ENCODE measurements at places on chromosomes 12 and 14.

GRCh38 chr14:87067061-87067460, 925.9 kb downstream of the GALC start:
- DNase-seq = no peak

- no peak for DNase-seq
Measured at GRCh38 chr14:105043641-105044040, 21.6 kb downstream of the GPR132 start.

GRCh38 chr14:52961060-52961639, 10.3 kb upstream of the FERMT2 start:
- DNase-seq = peak; percentile 39

DNA sequence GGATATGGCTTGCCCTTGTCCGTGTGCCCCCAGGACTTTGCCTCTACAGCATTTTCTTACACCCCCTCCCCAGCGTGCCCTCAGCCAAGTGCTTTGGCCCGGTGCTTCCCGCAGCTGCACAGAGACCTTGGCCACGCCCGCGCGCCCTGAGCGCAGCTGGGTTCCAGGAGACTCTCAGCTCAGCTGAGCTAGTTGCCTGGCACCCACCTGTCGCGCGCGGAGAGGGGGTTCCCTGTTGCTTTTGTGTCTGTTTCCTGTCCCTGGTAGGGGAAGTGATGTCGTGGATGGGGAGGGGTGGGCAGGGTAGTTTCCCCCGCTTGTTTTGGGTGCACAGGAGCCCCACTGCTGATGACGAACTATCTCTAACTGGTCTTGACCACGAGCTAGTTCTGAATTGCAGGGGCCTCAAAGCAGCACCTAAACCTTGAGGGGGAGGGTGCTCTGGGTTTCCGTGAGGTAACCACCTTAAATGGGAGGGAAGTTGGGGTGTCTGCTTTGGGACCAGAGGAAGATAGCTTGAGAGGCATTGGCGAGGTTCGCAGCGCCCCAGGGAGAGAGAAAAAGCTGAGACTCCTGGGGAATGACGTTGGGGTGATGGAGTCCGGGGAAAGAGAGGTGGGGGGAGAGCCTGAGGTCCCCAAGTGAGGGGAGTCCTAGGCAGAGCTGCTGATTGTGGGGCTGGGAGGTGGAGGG, 1.5 kb downstream of the DIO3 start:
- no peak for DNase-seq

DNA sequence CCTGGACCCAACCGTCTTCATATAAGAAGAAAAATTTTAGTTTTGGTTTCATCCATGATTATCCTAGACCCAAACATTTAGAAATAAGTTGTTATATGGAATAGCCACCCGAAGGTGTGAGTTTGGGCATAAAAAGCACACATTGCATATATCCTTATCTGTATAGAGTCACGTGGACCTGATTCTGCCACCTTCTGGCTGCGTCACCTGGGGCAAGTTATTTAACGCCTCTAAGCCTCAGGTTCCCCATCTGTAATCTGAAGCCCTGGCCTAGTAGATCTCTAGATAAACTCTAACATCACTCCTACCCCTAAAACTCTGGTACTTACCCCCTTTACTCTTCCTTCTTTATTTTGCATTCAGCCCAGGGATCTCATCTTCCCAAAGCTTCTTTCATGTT, 14.3 kb upstream of the KRT5 start:
- DNase-seq = peak; percentile 23

- no peak for DNase-seq
Measured at GRCh38 chr12:34393821-34394150, 371.5 kb downstream of the ALG10 start.

DNA sequence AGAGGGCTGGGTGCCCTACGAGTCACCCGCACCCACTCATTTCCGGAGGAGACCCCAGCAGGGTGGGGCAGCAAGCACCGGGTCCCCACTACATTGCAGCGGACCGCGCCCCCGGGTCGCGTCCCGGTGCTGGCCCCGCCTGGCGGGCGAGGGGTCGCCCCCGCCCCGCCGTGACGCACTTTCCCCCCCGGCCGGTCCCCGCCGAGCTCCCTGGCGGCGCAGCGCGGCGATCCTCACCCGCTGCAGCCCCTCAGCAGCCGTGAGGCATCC, 106.1 kb downstream of the PRICKLE1 start:
- DNase-seq = no peak

- DNase-seq = no peak
Measured at GRCh38 chr12:47946413-47947323, 16.7 kb upstream of the TMEM106C start.

GRCh38 chr14:54864526-54864925, 38.1 kb downstream of the GCH1 start:
- DNase-seq = no peak

DNA sequence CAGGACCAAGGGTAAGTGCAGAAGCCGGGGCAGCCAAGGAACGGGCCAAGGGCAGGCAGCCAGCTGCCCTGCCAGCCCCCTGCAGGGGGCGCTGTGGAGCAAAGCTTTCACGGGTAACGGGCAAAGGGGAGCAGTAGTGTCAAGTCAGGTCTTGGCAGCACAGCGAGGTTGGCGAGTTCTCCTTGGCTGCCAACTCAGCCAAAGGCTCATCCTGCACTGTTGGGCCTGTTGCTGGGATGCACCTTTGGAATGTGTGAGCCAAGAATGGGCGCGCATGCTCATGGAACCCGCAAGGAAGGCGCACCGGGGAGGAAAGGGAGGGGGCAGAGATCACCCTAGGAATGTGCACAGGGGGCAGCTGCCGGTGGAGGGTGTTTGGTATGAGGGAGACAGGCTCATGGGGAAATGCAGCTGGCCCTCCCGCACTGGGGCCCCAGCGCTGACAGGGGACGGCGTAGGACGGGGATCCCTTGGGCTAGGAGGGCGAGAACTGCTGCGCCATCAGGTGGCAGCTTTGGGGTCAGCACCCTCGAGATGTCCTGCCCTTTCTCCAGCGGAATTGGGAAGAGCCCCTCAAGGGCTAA, 138.0 kb downstream of the ASCL4 start:
- DNase-seq = peak; percentile 48

- DNase-seq = no peak
Measured at GRCh38 chr12:53575502-53576249, 50.5 kb downstream of the ATF7 start.

DNA sequence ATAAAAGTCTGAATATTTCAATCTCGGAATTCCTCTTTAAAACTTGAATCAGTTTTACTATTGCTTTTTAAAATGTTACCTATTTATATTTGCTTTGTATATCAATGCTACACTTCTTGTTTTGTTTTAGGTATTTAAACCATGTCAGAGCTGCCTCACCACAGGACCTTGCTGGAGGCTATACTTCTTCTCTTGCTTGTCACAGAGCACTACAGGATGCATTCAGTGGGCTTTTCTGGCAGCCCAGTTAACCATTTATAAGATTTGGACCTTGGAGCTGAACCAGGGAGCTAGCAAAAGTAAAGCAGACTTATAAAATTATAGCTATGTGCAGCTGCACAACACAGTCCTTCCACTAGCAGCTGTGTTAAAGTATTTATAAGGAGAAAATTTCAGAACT, 12.8 kb downstream of the TRMT5 start:
- DNase-seq = no peak

- DNase-seq = no peak
Measured at GRCh38 chr14:36450550-36450949, 69.5 kb downstream of the NKX2-1 start.

GRCh38 chr14:79629411-79630287, 581.7 kb downstream of the DIO2 start:
- no peak for DNase-seq

DNA sequence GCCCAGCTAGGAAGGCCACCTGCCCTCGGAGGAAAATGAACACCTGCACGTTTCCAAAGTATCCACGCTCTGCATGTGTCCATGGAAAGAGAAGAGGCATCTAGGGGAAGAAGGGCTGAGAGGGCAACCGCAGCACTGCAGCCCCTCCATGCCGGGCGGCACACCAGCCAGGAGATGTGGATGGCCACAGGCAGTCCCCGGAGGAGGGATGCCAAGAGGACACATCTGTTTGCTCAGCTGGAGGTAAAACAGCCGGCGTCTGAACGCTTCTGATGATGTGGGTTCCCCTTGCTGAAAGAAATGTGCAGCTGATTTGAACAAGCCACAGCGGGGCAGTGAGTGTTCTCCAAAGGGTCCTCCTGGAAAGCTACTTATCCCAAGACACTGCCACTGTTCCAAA, 34.0 kb downstream of the CHGA start:
- no peak for DNase-seq

GRCh38 chr12:104802208-104802607, 155.9 kb downstream of the SLC41A2 start:
- no peak for DNase-seq

DNA sequence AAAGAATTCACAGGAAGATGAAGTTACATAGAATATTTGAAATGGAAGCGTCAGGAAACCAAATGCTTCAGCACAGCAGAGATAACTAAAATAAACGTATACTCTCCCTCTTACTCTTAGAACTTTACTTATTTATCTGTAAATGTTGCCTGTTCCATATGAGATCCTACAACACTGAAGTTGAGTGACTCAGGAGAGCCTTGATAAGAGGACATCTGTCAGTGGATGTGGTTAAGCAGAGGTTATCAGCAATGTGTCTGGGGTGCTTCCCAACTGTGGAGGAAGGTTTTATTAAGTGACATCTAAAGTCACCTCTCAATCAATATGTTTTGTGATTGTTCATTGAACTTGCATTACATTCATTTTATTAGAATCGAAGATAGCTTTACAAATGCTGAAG, 81.9 kb downstream of the NEDD1 start:
- no peak for DNase-seq

- DNase-seq = no peak
Measured at GRCh38 chr14:61519106-61519505, 176.2 kb upstream of the HIF1A start.

DNA sequence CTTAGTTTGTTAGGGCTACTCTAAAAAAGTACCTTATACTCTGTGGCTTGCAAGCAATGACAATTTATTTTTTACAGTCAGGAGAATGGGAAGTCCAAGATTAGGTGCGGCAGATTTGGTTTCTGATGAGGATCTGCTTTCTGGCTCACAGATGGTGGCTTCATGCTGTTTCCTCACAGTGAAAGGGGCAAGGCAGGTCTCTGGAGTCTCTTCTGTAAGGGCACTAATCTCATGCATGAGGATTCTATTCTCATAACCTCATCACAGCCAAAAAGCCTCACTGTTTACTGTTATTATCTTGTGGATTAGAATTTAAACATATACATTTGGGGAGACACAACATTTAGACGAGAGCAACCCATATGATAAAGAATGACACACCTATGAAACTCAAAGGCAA, 1957.4 kb upstream of the SEL1L start:
- DNase-seq = no peak

DNA sequence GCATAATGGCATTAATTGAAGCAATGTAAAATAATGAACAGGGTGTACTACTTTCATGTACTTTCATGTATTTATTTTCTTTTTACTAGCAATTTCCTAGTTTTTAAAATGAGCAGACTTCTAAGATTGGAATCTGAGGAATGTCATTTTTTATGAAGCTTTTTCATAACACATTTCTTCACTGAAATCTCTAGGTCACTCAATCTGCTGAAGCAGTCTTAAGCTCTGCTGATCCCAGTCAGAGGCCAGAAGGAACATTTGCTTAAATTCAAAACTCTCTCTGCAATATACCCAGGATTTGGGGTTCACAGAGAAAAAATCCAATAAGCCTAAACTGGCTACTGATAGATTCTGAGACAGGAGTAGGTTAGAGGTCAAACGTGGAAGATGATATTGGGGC, 73.6 kb upstream of the CNTN1 start:
- no peak for DNase-seq

GRCh38 chr14:44564908-44565307, 57.8 kb upstream of the FSCB start:
- DNase-seq = no peak

GRCh38 chr12:108127654-108128053, 1.4 kb upstream of the WSCD2 start:
- DNase-seq = no peak

DNA sequence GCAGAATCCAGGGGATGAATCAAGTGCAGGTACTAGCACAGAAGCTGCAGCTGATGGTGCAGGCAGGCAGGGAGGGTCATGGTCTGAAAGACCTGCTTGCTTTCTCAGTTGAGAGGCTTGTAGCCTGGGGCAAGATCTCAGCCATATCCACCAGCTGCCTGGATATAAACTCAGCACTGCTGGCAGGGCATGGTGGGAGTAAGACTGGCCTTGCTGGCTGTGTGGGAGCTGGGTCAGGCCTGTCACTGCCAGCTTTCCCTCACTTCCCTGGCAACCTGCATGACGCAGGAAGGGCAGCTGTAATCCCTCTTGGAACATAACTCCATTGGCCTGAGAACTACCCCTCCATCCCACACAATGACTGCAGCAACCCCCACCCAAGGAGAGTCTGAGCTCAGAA, 230.1 kb downstream of the ANO6 start:
- no peak for DNase-seq

DNA sequence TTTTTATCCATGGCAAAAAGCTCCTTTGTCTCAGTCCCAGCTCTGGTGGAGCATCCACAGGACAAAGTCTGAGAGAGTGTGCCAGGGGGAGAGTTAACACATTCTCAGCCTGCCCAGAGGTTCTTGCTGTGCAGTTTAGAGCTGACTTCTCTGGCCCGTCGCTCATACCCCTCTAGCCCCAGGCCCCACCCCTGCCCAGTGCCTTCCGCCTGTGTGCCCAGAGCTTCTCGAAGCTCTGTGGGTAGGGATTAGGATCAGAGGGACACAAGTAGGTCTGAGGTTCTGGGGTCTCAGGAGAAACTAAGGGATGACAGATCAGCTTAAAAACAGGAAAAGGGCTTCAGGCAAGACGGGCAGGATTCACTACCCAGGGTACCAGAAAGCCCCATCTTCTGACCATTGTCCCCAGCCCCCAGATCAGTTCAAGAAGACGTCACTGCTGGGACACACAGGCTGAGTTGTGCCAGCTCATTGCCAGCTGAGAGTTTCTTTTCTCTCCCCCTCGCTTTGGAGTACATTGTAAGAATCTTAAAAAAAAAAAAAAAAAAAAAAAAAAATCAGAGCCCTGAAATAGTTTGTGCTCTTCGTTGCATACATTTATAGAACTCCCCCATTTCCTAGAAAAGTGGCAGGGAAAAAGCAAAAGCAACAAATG, 127.0 kb downstream of the GCH1 start:
- no peak for DNase-seq

GRCh38 chr14:96274543-96274942, 18.5 kb downstream of the BDKRB1 start:
- no peak for DNase-seq

- no peak for DNase-seq
Measured at GRCh38 chr12:66751432-66752113, 72.7 kb upstream of the GRIP1 start.

- DNase-seq = no peak
Measured at GRCh38 chr12:67780580-67781084, 132.1 kb downstream of the DYRK2 start.

Measured in CD4-positive, CD25-positive, alpha-beta regulatory T cell (primary cell).